ENCODE measurements at places on chromosomes 3 and 15.

DNA sequence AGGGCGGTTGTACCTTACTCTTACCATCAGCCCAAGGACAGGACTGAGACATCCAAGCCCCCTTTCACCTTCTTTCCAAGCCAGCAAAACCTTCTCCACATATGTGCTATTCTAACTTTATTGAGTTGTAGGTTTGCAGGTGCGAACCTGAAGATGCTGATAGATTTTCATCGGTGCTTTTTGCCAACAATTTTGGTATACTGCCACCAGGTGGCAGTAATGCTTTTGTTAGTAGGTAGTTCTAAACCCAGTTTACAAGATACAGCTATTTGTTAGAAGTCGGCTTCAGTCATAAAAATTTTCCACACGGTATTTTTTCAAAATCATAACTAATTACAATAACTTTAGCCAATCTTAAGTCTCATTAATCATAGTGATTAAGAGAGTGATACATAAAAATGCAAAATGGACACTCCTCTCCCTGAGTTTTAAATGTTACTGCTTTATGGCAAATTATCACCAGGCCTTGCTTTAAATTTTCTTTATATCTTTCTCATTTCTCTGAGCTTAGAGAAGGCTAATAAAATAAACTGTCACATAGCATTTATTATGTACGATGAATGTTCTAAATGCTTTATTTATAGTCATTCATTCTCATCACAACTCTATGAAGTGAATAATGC is 636 bp downstream of the TBC1D21 start:
- DNase-seq, result peak; percentile 6

DNA sequence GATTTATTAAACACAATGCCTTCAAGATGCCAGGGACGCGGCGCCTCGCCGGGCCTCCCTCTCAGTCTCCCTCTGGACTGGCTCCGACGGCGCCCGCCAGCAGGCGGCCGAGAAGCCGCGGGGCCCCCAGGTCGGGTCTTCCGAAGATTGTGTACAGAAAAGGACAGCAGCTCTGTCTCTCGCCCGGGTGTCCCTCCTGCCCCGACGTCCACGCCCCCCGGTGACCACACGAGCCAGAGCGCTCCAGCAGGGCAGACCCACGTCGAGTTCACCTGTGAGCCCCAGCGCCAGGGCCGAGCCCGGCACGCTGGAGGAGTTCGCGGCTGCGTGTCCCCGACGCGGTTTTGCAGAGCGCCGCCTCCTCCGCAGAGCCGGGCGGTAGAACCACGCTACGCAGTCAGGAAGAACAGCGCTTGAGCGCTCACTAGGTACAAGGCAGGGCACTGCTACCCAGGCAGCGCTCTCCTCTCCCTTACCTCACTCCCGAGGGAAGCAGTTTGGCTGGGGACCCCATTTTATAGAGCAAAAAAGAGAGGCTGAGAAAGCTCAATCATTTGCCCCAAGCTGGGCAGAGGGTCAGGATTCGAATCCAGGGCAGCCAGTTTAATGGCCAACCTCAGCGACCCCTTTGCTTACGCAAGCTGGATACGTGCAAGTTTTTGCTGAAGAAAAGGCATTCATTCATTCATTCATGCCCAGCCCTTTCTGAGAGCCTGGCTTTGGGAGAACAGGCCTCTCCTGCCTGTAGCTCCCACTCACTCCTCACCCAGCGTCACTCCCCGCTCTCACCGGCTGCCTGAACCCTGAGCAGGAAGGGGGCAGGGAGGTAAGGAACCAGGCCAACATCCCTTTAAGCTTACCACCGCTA is 3.0 kb upstream of the TLE3 start:
- DNase-seq, result peak; percentile 56

- no peak for DNase-seq
Observed at GRCh38 chr3:190326930-190327329, 4.7 kb upstream of the CLDN1 start.

DNA sequence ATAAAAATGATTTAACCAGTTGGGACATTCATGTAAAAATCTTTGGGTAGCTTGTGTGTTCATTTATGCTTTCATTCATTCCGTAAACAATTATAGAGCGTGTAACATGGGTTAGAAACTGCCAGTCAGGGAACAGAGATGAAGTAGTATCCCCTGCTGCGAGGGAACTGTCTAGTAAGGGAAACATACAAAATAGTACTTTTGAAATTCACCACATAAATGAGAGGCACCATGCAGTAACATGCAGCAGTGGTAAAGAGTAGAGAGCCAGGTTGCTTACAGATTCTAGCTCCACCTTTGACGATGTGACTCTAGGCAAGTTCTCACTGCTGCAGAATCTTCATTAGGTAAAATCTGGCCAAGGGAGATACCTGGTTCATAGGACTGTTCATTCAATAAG is 938 bp downstream of the DZIP3 start:
- no peak for DNase-seq

- no peak for DNase-seq
Observed at GRCh38 chr3:109570408-109570807, 233.1 kb upstream of the DPPA4 start.

DNA sequence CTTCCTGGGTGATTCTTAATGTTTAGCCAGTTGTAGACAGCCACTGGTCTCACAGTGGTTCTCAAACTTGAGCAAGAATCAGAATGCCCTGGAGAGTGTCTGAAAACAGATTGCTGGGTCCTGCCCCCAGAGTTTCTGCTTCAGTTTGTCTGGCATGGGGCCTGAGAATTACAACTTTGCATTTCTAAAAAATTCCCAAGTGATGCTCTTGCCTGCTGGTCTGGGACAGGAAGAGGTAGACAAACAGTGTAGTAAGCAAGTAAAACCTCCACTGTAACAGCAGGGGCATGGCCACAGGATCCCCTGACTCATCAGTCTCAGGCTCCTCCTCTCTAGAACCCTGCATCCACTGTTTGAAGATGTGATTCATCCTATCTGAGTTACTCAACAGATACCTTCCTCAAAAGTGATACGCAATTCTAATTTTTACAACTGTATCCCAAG is 36.5 kb downstream of the DZIP1L start:
- no peak for DNase-seq

DNA sequence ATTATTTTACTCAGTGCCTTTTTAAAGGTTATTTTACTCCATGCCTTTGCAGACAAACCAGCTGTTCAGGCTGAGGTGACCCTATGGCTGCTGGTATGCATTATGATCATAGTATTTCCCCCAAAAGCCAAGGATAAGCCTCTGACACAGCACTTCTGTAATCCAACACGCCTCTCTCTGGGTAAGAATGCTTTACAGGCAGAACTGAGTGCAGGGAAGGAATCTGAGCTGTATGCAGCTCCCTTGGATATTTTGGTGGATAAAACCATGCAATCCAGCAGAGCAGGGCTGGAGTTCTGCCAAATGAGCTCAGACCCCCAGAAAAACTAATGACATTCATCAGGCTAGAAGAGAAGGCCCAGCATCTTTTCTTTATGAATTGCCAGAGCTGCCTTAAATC is 11.7 kb upstream of the MAP1A start:
- DNase-seq, result no peak

GRCh38 chr15:83380059-83380458 is 67.1 kb upstream of the SH3GL3 start:
- DNase-seq, result no peak

DNA sequence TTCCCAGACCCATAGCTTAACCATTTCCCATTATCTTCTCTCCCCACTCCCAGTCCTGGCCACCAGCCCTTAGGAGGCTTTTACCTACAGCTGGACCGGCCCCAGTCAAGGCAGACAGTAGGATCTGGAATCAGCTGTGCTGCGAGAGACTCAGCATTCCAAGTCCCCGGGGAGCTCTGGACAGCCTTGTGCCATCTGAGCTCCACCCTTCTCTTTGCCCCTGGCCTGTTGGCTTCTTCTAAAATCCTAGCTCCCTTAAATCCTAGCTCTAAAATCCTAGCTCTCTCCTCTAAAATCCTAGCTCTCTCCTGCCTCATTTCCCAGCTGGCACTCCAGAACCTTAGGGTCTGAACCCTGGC is 21.3 kb downstream of the MEGF11 start:
- DNase-seq, result no peak

- DNase-seq, result no peak
Observed at GRCh38 chr3:169662132-169662842, 1.2 kb downstream of the MECOM start.

DNA sequence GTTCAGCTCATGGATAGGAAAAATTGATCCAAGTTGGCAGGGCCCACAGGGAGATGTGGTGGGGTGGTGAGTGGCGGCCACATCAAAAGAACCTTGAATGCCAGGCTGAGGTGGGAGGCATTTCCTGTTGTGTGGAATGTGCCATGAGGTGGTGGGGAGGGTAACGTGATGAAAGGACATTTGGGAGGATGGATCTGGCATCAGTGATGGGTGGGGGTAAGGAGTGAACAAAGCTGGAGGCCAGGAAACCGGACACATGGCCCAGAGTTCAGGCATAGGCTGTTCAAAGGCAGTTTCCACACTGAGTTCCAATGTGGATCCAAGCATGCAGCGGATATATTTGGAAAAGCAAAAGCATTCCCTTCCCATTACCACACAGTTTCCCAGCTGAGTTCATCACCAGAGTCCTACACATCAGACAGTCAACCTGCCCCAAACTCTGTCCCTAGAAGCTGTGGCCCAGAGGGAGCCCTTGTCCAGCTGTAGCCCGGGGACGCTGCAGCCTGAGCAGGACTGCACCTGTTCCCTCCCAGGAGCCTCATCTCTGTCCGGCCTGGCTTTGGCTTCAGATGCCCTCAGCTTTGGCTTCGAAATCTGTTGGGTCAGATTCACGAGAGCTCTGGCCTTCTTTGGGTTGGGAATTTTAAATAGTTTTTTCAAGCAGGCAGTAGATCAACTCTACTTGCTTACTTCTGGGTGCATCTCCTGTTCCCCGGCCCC is 37.8 kb upstream of the GOLGA6B start:
- DNase-seq, result no peak

- no peak for DNase-seq
Observed at GRCh38 chr15:99344639-99345038, 93.4 kb downstream of the LRRC28 start.

All from stimulated activated CD4-positive, alpha-beta T cell treated with anti-CD3 and anti-CD28 coated beads, Interleukin-12 subunit alpha, Interleukin-12 subunit beta, amount 100 ng/mL, for 48 hours (primary cell).